ENCODE measurements at places on chromosomes 5 and 9.

DNA sequence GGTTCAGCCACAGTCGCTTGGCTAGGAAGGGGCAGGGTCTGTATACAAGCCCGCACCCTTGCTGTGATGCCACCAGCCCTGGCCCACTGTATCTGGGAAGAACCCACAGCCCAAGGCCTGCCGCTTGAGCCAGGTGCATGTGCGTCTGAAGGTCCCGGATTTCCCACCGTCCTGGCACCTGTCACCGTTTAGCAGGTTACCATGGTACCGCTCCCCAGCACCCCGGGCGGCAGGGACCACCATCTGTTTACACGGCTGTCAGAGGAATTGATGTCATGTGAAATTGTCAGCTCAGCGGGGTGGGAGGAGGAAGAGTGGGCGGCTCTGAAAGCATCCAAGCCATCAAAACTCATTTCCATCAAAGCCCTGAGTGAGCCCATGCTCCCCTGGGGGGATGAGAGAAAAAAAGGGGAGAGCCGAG lies 92.7 kb downstream of the HRH2 start:
- no peak for DNase-seq

- no peak for DNase-seq
These were observed 53.9 kb upstream of the INSYN2B start for GRCh38 chr5:170034231-170034630.

GRCh38 chr9:121499177-121499426 lies 542 bp downstream of the GGTA1 start:
- DNase-seq: no peak

DNA sequence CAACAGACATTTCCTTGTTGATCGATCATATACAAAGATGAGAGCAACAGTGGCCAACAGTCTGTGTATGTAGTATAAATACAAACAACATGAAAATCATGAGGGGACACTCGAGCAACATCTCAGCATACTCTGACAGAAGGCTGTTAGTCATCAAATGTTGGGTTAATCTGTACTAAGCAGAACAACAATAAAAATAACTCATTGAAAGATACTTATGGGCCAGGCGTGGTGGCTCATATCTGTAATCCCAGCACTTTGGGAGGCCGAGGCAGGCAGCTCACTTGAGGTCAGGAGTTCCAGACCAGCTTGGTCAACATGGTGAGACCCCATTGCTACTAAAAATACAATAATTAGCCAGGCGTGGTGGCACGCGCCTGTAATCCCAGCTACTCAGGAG lies 67.3 kb downstream of the SCAI start:
- no peak for DNase-seq

- no peak for DNase-seq
These were observed 25.1 kb downstream of the JADE2 start for GRCh38 chr5:134550271-134551214.

DNA sequence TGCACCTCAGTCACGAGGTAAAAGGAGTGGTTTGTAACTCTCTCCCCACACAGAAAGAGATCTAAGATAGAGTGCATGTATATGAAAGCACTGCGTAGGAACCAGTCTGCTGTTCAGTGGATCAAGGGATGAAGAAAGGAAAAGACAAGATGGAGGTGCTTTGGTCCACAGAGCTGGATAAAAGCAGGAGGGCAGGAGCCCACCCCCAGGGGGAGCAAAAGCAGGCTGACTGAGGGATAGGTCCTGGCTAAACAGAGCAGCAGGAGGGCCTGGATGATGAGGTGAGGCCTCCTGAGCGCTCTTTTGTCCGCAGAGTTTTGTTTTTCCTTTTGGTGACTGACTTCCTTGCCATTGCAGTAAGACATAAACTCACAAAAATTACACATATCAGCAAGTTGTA lies 293.5 kb upstream of the C9orf72 start:
- no peak for DNase-seq

- DNase-seq: no peak
These were observed 173.7 kb upstream of the POU5F2 start for GRCh38 chr5:93915142-93915553.

Measured in NCI-H187 (cell line).